Fibroblast of skin of right biceps (primary cell): ENCODE measurements at places on chromosomes 6 and 20.
A peak's percentile ranks its signal among the peaks of the same experiment; 100 is the strongest.

DNA sequence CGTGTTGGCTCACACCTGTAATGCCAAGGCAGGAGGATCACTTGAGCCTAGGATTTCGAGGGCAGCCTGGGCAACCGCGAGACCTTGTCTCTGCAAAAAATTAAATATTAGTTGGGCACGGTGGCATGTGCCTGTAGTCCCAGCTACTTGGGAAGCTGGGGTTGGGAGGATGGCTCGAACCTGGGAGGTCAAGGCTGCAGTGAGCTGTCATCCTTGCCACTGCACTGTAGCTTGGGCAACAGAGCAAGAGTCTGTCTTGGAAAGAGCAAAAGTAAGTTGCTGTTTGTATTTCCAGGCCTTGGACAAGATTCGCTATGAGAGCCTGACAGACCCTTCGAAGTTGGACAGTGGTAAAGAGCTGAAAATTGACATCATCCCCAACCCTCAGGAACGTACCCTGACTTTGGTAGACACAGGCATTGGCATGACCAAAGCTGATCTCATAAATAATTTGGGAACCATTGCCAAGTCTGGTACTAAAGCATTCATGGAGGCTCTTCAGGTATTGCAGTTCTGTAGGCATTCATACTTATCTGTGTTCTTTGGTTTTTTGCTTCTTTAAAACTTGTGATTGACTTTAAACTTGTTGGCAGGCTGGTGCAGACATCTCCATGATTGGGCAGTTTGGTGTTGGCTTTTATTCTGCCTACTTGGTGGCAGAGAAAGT is 2.3 kb downstream of the HSP90AB1 start:
- DNase-seq = no peak

DNA sequence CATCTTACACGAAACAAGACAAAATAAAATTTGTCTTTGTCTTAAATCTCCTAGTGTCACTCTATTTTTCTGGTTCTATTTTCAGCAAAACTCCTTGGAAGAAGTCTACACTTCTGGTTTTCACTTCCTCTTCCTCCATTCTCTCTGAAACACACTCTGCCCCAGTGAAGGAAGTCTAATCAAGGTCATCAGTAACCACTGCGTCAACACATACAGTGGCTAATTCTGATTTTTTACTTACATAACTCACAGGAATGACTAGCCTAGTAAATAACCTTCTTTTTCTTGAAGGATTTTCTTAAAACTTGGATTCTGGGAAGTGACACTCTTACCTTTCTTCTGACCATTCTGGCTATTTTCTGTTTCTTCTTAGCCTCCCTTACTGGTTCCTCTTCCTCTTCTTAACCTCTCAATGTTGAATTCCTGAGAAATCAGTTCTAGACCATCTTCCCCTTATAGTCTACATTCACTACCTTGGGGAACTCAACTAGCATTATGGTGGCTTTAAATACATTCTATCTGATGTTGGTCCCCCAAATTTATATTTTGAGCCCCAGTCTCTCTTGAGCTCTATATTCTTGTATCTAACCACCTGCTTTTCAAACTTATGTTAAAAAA is 37.5 kb downstream of the AIG1 start:
- DNase-seq = no peak

GRCh38 chr6:28586962-28587745 is 61.5 kb downstream of the GPX5 start:
- peak; percentile 58 for DNase-seq

- DNase-seq = no peak
These were observed 184.2 kb downstream of the LY86 start for GRCh38 chr6:6772751-6773150.

DNA sequence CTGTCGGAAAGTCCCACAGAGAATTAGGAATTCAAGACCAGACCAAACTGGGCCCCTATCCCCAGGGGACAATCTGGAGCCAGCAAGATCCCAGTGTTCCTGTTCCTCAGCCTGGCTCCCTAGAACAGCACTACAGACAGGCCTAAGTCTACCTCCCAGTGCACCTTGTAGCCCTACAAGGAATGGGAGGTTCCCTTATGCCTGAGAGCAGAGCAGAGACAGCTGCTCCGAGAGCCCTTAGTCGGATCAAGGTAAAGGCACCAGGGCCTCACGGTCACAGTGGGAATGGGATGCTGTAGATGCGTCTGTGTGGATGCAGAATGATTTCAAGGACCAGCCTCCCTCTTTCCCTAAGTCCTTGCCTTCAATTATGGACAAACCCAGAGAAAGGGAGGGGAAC is 204.5 kb upstream of the STXBP5 start:
- no peak for DNase-seq

- peak; percentile 37 for DNase-seq
These were observed 411.8 kb downstream of the CDKAL1 start for GRCh38 chr6:20946022-20946421.

DNA sequence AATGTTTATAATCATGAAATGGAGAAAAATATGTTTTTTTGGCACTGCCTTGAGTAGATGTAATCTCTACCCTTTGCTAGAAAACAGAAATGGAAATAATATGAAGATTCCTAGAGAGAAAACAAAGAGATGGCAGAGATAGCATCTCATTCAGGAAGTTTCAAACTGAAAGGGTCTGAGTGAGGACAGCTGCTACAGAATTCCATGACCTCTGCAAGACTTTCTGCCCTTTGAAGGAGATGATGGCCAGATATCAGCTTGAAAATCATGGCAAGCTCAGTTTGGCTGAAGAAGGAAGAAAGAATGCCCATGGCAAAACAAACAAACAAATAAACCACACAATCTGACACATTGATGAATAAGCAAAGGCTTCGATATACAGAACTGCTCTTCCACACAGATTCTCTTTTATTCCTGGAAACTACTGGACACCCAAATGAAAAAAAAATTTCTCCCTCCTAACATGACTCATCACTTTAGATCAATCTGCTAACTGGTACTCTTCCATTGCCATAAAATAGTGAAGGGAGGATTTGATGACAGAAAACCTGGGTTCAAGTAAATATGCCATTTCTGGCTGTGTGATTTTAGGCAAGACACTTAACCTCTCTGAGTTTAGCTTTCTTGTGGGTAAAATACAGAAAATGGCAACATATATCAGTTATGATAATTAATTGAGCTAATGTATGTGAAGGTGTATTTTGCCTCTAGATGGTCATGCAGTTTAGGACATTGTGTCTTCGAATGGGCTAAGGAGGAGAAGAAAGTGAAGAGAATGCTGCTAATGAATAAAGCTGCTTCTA is 105.9 kb upstream of the SPACA1 start:
- DNase-seq = no peak

- DNase-seq = peak; percentile 86
These were observed 15.3 kb downstream of the ECHDC1 start for GRCh38 chr6:127328043-127328609.

DNA sequence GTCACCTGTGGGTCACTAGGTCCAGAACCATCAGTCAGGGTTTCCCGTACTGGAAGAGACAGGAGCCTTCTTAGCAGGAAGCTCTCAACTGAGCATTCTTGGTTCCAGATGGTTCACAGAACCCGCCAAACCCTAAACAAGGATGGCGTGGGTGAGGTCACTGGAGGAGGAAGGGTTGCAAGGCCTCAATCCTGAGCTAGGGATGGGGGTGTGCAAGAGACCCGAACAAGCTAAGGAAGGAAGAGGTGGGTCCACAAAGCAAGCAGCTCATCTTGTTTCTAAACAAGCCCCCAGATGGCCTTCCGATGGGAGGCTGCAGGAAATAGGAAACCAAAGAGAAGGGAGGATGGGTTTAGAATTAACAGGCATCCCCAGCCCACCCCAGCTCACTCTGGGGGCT is 92.7 kb downstream of the PREX1 start:
- no peak for DNase-seq

- no peak for DNase-seq
These were observed 22.6 kb downstream of the SIRPA start for GRCh38 chr20:1917786-1918185.

- DNase-seq = peak; percentile 49
These were observed 258.6 kb downstream of the LAMA2 start for GRCh38 chr6:129141499-129141898.

- no peak for DNase-seq
These were observed 149.3 kb downstream of the TRIM27 start for GRCh38 chr6:28774292-28775051.

GRCh38 chr6:119541132-119541905 is 191.8 kb upstream of the MAN1A1 start:
- DNase-seq = peak; percentile 100

DNA sequence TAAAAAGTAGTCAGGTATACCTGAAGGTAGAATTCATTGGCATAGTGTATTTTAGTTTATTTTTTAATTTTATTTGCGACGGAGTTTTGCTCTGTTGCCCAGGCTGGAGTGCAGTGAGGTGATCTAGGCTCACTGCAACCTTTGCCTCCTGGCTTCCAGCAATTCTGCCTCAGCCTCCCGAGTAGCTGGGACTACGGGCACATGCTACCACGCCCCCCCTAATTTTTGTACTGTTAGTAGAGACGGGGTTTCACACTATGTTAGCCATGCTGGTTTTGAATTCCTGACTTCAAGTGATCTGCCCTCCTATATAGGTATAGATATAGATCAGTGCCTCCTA is 102.8 kb upstream of the PRSS16 start:
- no peak for DNase-seq

GRCh38 chr6:169937389-169938261 is 186.2 kb downstream of the ERMARD start:
- no peak for DNase-seq

DNA sequence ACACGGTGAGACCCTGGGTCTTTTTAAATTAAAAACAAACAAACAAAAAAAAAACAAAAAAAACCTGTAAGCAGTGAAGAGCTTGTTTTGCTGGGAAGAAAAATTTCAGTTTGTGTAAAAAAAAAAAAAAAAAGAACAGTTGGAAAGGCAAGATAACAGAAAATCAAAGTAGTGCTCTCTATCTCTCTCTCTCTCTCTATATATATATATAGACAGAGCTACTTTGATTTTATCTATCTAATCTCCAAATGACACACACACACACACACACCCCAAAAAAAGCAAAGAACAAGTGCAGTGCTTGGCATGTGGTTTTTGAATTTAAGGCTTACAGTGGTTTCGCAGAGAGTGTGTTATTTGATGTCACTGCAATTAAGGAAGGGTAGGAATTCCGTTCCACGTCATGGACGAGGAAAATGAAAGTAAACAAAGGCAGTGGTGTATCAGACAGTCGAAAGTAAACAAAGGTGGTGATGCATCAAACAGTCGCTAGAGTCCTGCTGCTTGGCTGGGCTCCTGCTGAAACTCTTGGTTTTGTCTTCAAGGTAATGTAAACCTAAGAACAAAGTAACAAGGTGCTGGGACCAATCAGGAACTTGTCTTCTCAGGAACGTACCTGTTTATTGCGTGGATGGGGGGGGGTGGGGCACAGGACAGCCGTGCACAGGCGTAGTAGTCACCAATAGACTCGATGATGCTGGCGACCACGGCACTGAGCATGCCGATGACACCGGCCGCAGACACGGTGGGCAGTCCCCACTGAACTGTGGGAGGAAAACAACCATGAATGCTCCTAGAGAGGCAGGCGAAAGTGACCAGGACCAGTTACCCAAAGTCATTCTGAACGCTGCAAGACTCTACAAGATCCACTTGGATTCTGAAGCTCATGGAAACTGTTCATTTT is 131.8 kb downstream of the SLC23A2 start:
- no peak for DNase-seq

- no peak for DNase-seq
These were observed 4.6 kb downstream of the MAS1L start for GRCh38 chr6:29483186-29483585.

DNA sequence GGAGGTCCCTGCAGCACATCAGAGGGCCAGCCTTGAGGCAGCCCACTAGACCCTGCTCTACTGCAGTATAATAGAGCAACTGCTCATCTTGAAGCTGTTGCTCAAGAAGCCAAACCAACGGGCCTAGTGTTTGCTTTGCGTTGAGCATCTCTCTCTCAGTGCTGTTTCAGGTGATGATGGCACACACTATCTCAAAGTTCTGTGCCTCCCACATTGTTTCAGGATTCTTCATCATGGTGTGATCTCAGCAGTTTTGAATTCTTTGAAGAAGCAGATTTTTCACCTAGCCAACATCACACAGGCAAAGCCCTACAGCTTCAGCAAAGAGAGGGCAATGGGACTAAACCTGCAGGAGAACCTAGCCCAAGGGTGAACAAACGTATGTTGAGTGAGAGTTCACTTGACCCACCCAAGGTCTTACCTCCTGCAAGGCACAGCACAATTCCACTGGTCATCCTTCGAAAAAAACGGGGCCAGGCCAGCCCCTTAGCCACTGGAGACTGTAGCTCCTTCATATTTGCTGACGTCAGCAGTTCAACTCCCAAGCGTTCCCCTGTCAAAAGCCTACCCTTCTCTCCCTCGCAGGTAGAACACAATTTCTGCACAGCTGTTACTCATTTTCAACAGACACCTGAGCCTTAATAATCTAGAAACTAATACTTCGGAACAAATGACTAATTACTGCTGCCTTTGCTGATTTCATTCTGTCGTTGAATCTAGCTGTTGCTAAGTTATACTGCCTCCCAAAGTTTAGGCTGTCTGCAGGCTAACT is 15.8 kb downstream of the MYB start:
- DNase-seq = no peak

DNA sequence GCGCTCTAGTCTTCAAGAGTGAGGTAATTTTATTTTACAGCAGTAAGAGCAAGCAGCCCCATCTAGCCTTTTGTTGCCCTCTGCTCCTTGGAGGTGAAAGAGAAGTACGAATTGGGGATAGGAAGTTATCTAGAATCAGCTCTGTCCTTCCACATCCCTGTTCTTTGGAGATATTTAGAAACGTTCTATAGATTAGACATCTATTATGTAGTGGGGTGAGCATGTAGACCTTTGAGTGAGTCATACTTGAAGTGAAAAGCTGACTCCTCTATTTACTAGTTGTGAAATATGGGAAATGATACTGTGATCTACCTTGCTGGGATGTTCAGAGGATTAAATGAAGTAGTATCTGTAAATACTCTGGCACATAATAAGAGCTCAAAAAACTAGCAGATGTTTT is 36.0 kb upstream of the SLC35D3 start:
- no peak for DNase-seq

DNA sequence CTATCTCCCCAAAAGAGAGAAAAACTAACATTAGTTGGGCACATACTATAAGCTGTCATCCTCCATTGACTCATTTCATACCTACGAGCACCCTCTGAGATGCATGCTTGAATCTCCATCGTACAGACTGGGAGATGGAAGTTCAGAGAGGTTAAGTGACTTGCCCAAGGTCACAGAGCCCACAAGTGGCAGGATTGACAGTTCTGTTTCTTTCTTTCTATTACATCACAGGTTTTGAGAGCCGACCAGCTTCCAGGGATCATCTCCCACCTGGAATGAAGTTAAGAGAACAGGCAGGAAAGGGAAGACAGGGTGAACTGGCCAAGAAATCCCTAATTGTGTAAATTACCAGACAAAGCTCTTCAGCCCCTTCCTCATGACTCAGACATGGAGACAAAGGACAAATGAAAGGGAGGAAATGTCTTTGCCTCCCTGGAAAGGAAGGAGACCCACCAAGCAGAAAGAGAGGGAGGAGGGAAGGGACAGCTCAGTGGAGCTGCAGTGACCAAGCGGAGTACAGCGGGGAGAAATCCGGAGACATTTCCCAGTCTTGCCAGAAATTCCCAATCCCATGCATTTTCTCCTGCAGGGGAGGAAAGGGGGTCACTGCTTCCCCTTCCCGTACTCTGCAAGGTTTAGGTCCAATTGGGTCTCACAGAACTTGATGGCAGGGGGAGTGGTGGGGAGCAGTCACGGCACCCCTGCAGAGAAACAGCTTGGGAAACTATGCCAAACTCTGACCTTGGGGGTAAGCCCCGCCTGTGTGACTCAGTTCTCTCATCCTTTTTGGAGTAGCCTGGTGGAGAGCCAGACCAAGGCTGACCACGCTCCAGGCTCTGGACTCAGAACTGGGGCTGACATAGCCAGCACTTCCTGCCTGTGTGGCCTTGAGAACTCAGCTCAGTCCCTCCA is 154.3 kb downstream of the ANKRD60 start:
- peak; percentile 58 for DNase-seq
